ENCODE measurements at places on chromosomes 11 and 22. TPM values are rescaled to one million over a fixed set of nuclear protein-coding genes. Genes with fewer than 3 reads are reported as not detected.

- no peaks in the 10 kb centered on the region for H3K36me3 ChIP-seq
- no peaks in the 10 kb centered on the region for H3K27me3 ChIP-seq
- H3K4me3 ChIP-seq: no peak overlapping the region
- no peaks in the 10 kb centered on the region for H3K4me1 ChIP-seq
- no peak overlapping the region for H3K27ac ChIP-seq
- no peak for DNase-seq
Observed at GRCh38 chr22:26857169-26857568, 199.8 kb downstream of the MIAT start.

DNA sequence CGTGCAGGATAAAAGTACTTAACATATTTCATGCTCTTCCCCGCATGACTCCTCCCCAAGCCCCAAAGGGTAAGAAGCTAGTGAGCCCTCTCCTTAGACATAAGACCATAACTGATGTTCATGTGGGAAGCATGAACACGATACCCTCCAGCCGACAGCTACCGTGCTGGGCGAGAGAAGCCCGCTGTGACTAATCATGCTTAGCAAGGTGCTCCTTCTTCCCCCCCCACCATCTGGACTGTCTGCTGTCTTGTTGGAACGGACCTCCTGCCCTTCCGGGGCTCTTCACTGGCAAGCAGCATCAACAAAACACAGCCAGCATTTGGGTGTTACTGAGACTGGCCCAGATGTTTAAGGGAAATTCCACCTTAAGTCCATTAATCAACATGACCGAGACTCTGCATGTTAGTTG lies 200.6 kb downstream of the DBX1 start:
- H3K36me3 ChIP-seq: no peaks in the 10 kb centered on the region
- no peak overlapping the region for H3K4me3 ChIP-seq
- no peak for DNase-seq
- peaks cover 14% of the 10 kb centered on the region for H3K4me1 ChIP-seq

DNA sequence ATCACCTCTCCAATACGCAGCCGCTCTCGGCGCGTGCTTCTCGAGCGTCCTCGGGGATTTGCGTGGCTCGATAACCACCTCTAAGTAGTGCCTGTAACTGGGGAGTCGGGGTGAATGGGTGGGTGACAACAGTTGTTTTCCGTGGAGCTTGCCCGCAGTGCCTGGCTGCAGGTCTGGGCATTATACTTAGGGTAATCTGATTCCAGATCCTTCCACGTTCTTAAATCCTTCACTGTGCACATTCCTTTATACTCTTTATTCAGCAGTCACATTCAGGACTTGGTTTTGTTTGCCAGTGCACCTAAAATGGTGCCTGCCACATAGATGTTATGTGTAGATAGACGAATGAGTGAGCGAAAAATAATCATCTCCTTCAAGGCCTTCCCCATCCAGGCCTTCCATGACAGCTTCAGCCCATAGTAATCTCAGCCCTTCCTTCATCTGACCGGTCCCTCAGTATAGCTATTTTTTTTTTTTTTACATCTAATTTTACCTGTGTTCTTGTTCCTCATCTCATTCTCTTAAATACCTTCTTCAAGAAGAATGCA lies 602 bp downstream of the NAT10 start:
- H3K27ac ChIP-seq: peak overlapping the region; percentile 92
- DNase-seq: no peak
- H3K4me1 ChIP-seq: peaks cover 47% of the 10 kb centered on the region
- H3K27me3 ChIP-seq: no peaks in the 10 kb centered on the region

GRCh38 chr11:87545858-87546257 lies 508.1 kb downstream of the TMEM135 start:
- H3K27me3 ChIP-seq: no peaks in the 10 kb centered on the region
- no peak for DNase-seq
- H3K27ac ChIP-seq: no peak overlapping the region
- no peaks in the 10 kb centered on the region for H3K4me1 ChIP-seq
- H3K36me3 ChIP-seq: no peaks in the 10 kb centered on the region

- H3K27ac ChIP-seq: peak overlapping the region; percentile 74
- H3K4me1 ChIP-seq: peaks cover 19% of the 10 kb centered on the region
- no peak for DNase-seq
- H3K27me3 ChIP-seq: peaks cover 11% of the 10 kb centered on the region
- no peak overlapping the region for H3K4me3 ChIP-seq
Observed at GRCh38 chr11:73314117-73314961, 6.3 kb downstream of the ARHGEF17 start.

DNA sequence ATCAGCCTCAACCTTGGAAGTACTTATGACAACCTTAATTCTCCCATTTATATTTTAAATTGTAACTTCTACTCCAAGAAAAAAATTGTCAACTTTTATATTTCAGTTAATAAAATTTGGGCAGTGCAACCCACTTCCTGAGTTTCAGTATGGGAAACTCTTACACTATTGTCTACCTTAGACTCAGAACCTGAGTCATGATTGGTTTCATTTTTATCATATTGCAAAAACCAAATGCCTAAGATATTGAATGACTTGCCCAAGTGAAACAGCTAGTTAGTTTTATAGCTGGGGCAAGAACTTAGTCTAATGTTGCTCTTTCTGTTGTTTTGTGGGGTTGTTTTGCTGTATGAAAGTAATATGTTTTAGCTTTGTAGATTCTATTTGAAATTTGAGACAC lies 334.0 kb upstream of the ARHGAP42 start:
- H3K27ac ChIP-seq: no peak overlapping the region
- no peak for DNase-seq
- H3K4me3 ChIP-seq: no peak overlapping the region
- H3K27me3 ChIP-seq: no peaks in the 10 kb centered on the region
- H3K36me3 ChIP-seq: no peaks in the 10 kb centered on the region
- no peaks in the 10 kb centered on the region for H3K4me1 ChIP-seq

DNA sequence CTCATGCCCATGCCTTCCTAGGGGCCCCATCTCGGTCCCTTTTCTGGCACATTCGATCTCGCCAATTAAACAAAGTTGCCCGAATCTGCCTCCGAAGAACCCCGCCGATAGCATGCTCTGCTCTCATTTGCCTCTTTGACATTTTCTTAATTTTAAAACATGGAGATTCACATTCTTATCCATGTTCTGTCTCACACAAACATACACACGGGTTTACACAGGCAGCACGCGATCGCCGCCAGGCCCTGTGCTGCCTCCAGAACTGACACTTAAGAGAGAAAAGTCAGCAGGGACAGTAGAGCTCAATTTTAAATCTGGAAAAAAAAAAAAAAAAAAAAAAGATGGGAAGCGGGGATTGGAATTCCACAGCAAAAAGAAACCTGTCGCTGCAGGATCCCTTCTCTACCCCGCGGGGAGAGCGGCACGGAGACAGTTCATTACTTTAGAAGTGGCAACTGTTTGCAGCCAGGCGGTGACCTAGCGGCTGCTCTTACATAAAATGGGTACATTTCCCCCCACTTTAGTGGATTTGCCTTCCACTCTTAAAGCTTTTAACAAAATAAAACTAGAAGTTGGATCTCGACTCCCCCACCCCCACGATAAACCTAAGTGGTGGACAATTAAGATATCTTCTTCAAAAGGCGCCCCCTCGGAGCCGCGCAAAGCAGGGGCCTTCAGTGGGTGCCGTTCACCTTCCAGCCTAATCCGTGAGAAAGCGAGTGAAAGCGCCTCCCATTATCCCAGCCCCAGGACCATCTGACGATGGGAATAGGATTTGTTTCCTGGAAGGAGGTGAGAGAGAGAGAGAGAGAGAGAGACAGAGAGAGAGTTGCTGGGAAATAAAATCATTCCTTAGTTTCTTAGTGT lies 13.7 kb downstream of the PAX6 start:
- H3K27ac ChIP-seq: peak overlapping the region; percentile 43
- DNase-seq: no peak
- peaks cover 73% of the 10 kb centered on the region for H3K27me3 ChIP-seq
- no peak overlapping the region for H3K4me3 ChIP-seq
- H3K36me3 ChIP-seq: peaks cover 8% of the 10 kb centered on the region

DNA sequence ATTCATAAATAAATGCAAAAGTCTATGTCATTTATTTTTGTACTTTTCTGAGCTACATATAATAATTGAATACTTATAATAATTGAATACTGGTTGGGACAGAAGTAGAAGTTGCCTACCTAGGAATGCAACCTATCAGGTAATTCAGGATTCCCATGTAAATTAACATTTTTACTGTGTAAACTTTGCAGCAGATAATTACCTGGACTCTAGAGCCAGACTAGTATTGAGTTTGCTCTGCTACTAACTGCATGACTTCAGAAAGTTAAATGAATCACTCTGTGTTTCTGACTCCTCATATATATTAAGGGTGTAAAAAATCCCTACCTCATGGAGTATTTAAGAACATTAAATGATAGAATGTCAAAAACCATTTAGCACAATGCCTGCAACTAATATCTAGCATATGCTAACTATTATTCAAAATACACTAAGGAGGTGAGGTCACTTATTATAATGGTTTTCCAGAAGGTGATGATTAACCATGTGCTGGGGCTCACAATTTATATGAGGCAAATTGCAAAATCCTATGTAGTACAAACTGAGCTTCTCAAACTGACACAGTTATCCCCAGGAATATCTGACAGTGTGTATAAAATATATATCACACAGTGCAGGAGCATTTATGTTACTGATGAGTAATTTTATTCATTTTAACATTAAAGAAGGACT lies 138.1 kb upstream of the ANO3 start:
- no peaks in the 10 kb centered on the region for H3K4me1 ChIP-seq
- H3K4me3 ChIP-seq: no peak overlapping the region
- H3K27ac ChIP-seq: no peak overlapping the region
- no peaks in the 10 kb centered on the region for H3K27me3 ChIP-seq

GRCh38 chr11:11409901-11410300 lies 56.9 kb upstream of the CSNK2A3 start:
- H3K27me3 ChIP-seq: peaks cover 18% of the 10 kb centered on the region
- H3K4me1 ChIP-seq: no peaks in the 10 kb centered on the region
- H3K4me3 ChIP-seq: no peak overlapping the region
- DNase-seq: no peak

DNA sequence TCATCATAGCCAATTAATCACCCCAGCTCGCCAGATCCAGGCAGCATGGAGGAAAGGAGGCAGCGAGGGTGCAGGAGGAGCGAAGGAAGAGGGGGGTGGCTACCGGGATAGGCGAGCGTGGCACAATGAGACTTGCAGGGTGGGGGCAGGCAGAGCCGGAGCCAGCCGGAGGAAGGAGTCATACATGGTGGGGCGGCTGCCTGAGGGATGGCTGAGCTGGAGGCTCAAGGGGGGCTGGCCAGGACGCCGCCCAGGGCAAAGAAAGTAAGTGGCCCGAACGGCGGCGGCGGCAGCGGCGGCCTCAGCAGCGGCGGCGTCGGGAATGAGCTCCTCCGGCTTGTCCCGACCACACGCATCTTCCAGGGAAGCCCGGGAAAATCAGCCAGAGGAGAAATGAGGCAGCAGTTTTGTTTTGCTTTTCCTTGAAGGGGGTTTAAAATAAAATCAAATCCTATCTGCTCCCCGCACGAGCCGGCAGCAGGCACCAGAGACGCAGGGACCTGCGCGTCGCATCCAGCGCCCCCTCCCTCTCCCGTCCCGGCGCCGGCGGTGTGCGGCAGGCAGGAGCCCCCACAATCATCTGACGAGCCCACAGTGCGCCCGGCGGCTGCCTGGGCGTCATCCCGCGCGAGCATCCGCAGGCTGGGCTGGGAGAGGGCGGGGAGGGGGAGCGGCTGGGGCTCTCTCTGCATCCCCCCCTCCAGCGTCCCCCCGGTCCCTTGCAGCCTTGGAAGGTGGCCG lies 263.6 kb downstream of the CTTN start:
- DNase-seq: no peak
- no peak overlapping the region for H3K4me3 ChIP-seq
- no peaks in the 10 kb centered on the region for H3K36me3 ChIP-seq
- peaks cover 12% of the 10 kb centered on the region for H3K27me3 ChIP-seq

DNA sequence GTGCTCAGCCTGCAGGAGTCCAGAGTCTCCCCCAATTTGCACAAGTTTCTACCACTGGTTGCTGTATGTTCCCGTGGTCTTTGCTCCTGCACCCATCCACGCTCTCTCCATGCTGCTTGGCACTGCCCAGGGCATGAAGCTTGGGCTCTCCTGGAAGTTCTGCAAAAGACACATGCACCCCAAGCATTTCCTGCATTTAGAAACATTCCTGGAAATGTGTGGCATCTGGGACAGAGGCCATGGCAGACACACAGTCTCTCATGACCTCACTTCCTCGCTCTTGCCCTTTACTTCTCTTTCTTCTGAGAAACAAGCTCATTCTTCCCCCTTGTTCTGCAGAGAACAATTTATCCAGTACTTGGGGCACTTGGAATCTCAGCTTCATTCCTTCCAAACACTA lies 489.5 kb downstream of the BUD13 start:
- no peak for DNase-seq
- H3K36me3 ChIP-seq: no peaks in the 10 kb centered on the region
- H3K4me3 ChIP-seq: no peak overlapping the region
- H3K27ac ChIP-seq: no peak overlapping the region

GRCh38 chr22:27003297-27003696 lies 345.9 kb downstream of the MIAT start:
- no peak overlapping the region for H3K4me3 ChIP-seq
- no peak for DNase-seq
- H3K27me3 ChIP-seq: no peaks in the 10 kb centered on the region
- no peak overlapping the region for H3K27ac ChIP-seq

DNA sequence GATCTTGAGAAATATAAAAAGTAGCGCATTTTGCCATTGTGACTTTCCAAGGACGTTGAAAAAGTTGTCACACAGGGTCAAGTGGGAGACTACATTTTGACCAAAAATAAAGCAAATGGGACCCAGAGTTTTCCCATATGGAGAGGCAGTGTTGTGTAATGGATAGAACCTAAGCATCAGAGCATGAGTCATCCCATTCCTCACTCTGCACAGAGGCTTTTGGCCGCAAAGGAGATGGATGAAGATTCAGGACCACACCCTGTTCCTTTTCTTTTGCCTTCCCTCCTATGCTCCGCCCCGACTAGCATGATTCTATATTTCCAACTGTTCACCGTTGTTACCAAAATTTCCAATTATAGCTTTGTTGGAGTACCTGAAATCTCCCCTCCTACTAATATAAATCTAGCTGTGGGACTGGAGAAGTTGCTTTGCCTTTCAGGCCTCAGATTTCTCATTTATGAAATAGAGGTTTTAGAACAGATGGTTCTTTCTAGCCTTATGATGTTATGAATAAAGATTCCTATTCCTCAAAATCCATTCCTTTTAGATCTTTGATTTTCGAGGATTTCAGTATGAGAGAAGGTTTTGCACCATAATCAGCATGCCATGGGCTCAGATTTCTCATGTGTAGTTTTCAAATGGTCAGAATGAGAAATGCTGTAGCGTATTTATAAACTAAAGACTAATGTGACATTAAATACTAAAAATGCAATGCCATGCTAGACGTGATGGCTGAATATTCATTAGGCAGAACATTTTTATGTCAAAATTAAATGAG lies 921.9 kb upstream of the TENM4 start:
- H3K27ac ChIP-seq: no peak overlapping the region
- no peaks in the 10 kb centered on the region for H3K4me1 ChIP-seq
- no peaks in the 10 kb centered on the region for H3K36me3 ChIP-seq
- DNase-seq: no peak
- no peaks in the 10 kb centered on the region for H3K27me3 ChIP-seq

The OR8D4 gene
- not detected for total RNA-seq

The OR51B2 gene
- total RNA-seq: not detected

The RFPL1 gene
- not detected for total RNA-seq

The PTPRCAP gene
- total RNA-seq: 447 TPM
